Glomerular endothelial cell (primary cell): ENCODE measurements at places on chromosomes 5 and 9. TPM values are rescaled to one million over a fixed set of nuclear protein-coding genes. Genes with fewer than 3 reads are reported as not detected.

Gene CTXN3
- not detected in 2 replicates for total RNA-seq

Gene APBA1
- 10.1 and 15.2 TPM in 2 replicates for total RNA-seq

Gene SH2D3C
- 94.0 and 160 TPM in 2 replicates for total RNA-seq

Gene MRNIP
- total RNA-seq = 17.8 and 26.3 TPM in 2 replicates

Gene LCN6
- total RNA-seq = not detected in 2 replicates

Gene IRX2
- total RNA-seq = 0.23 TPM in 1 of 2 replicates, not detected in the other

Gene EGFLAM
- total RNA-seq = 1.2 and 4.3 TPM in 2 replicates

Gene ADRB2
- 0.70 and 2.5 TPM in 2 replicates for total RNA-seq

Gene HTR4
- not detected in 2 replicates for total RNA-seq

Gene ITK
- not detected in 2 replicates for total RNA-seq

Gene C5orf52
- total RNA-seq = not detected in 2 replicates

- DNase-seq = no peak
These were observed 174.6 kb downstream of the GDNF start for GRCh38 chr5:37665272-37665671.

GRCh38 chr5:174549254-174549653 is 175.1 kb upstream of the MSX2 start:
- DNase-seq = no peak

- no peak for DNase-seq
These were observed 198.5 kb downstream of the DNAH5 start for GRCh38 chr5:13746026-13746425.

- DNase-seq = no peak
These were observed 219.2 kb upstream of the MAP3K1 start for GRCh38 chr5:56596155-56596554.

GRCh38 chr5:24391816-24392215 is 253.0 kb downstream of the CDH10 start:
- no peak for DNase-seq

DNA sequence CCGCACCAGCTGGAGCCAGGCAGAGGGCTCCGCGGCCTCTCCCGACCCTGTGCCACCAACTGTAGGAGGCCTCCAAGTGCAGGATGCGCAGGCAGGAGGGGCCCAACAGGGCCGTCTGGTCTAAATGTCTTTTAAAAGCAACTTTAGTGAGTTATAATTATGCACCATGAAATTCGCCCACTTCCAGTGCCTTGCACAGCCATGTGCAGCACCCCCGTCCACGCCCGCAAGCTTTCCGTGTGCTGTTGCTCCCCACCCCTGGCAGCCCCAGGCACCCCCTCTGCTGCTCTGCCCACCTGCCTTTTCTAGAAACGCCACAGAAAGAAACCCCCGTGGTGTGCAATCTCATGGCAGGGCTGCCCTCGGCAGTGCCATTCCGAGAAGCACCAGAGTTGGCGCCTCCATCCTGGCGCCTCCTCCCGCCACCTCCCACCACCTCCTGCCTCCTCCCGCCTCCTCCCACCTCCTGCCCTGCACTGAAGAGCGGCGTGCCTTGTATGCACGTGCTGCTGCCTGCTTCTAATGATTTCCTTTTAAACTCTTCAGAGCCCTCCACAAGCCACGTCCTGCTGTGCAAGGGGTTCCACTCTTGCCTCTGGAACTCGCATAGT is 7.5 kb upstream of the SLC6A18 start:
- no peak for DNase-seq

GRCh38 chr5:76312783-76313182 is 90.3 kb upstream of the IQGAP2 start:
- no peak for DNase-seq

DNA sequence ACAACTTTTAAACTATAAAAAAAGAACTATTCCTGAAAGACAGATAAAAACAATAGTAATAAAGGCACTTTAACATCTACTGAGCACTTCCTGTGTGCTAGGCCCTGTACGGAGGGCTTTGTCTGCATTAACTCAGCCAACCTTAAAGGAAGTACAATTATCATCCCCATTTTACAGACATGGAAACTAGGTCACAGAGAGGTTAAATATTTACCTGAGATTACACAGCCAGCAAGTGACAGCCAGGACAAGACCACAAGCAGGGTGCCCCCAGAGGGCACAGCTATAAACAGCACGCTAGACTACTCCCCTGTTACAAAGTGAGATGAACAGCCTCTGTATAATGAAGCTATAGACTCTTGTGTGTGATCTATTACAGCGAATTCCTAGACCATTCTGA is 25.5 kb downstream of the DDX31 start:
- no peak for DNase-seq

DNA sequence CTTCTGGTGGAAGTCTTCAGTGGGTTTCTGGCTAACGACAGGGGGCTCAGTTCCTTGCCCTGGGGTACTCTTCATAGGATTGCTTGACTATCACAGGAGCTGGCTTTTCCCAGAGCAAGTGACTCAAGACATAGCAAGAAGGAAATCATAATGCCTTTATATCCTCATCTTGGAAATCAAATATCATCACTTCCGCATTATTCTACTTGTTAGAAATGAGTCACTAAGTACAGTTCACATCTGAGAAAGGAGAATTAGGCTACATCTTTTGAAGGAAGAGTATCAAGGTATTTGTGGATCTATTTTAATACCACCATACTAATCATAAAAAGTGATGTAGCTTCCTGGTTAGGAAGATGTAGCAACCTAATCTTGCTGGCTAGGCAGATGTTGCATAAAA is 148.2 kb upstream of the RAI14 start:
- no peak for DNase-seq

DNA sequence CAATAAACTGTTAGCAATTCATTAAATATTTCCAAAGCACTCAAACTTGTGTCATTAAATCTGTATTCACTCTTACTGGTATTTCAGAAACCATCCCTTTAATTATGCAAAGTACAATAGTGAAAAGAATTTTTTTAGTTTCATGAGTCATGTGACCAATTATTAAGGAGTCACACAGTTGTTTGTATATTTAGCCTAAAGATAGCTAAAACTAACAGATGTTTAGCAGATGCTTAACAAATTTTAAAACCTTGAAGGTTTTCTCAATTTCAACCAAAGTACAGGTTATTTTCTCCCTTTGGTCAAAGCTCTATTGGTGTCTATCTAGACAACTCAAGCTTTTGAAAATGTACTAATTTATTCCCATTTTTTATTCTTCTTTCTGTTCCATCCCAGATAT is 44.1 kb downstream of the PJA2 start:
- no peak for DNase-seq

DNA sequence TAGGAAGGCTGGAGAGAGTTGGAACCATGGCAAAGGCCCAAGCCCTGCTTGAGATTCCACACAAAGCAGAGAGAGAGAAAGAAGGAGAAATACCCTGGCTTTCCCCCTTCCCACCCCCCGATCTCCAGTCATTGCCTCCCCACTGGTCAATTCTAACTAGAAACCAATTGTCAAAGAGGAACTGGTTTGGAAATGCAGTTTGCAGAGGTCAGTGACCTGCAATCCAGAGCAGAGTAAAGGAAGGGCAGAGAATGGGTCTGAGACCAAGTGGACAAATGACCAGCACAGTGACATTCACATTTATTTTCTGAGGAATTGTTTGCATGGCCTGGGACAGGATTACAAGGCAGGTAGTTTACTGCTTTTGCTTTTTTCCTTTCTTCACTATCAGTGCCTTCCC is 37.5 kb upstream of the ZFYVE16 start:
- DNase-seq = no peak

DNA sequence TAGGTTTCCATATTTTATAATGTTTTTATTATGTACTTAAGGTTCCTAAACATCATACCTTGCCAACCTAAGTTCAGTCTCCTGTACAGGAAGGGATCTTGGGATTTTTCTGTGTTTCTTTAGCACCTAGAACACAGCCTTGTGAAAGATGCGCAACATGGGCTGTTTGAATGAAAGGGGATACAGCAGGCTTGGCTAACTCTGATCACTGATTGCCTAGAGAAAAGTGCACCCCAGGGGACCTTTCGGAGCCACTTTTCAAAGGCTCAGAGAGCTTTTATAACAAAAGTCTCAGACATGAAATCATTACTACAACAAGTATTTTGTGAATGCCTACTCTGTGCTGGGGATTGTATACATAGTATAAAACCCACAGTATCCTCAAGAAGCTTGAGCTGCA is 261.6 kb downstream of the BNC2 start:
- DNase-seq = no peak

DNA sequence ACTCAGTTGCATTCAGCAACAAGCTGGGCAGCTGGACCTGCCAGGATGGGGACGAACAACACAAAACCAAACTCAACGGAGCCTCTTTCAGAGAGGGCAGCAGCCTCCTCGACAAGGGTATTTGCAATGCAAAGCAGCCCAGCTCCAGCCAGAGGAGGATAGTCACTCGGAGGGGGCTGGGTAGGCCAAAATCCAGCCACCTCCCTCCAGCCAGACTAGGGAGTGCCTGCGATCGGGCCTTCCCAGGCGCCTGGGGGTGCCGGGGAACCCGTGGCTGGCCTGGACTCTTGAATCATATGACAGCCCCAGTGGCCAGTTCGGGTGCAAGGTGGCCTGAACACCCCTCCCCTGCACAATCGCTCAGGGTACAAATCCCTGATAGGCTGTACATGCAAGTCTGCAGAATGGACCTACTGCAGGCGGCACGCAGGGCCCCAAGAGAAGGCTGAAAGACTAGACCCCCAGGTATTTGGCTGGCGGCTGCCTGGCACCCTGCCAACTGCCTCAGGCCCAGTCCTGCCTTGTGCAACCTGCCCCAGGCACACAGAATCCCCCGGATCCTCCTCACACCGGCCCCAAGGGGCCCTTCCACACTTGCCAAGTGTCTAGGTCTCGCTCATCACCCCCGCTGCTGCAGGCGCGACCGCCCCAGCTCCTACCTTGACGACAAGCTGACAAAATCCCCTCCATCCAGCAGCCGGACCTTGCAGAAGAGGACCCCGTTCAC is 1.3 kb downstream of the EEIG1 start:
- no peak for DNase-seq

DNA sequence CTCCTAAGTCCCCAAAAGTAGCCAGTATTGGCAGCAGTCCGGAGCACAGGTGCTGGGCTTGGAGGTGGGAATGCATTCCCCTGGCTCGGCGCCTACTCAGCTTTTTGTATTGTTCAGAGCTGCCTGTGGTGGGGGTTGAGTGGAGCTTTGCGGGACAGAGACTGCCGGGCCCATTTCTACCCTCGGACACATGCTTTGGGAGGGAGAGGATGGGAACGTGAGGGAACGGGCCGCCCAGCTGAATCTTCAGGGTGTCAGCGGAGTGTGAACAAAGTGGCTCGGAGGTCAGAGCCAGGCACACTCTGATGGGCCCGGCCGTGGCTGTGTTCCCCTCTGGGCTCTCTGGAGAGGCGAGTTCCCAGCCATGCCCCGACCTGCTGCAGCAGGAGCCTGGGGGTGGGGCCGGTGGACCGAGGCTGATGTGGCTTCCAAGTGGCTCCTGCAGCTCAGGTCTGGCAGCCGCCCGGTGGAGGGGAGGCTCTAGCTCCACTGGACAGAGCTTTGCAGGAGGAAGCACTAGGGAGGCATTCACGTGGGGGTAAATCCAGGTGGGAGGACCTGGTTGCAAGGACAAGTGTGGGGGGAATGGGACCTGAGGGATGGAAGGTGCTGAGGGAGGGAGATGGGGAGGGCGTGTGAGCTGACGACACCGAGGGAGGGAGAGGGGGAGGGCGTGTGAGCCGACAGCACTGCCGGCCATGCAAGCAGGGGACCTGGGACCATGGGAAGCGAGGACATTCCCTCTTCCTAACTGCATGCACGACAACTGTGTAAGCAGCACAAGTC is 31.1 kb upstream of the SLC6A3 start:
- DNase-seq = no peak

- no peak for DNase-seq
These were observed 428.3 kb downstream of the DNAH5 start for GRCh38 chr5:13516195-13516594.

- DNase-seq = no peak
These were observed 4.1 kb downstream of the NFIL3 start for GRCh38 chr9:91419222-91420191.

DNA sequence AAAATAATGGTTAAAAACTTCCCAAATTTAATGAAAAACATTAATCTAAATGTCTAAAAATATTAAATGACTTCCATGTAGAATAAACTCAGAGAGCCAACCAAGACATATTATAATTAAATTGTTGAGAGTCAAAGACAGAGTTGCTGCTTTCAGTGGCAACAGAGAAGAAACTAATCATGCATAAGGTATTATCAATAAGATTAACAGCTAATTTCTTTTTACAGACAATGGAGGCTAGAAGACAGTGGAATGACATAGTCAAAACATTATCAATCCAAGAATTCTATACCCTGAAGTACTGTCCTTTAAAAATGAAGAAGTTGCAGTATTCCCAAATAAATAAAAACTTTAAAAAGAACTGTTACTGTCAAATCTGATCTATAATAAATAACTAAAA is 268.7 kb downstream of the IRX2 start:
- no peak for DNase-seq

DNA sequence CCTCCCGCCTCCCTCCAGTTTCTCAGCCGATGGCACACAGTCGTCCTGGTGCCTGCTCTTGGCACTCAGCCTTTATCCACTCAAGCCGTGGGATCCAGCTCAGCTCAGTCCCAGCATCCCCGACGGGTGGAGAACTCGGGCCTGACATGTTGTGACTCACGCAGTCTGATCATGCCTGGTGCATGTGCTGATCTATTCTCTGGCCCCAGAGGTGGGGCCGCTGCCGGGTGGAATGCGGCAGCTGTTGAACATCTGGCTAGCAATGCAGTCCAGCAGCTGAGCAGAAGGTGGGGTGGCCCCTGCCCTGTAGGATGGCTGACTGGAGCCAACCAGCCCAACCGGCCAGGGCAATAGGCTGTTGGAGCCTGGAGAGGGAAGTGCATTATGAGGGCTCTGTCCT is 1.7 kb upstream of the AIF1L start:
- no peak for DNase-seq

GRCh38 chr9:70933321-70933720 is 188.1 kb downstream of the TRPM3 start:
- DNase-seq = no peak

GRCh38 chr5:139966856-139967255 is 76.2 kb downstream of the NRG2 start:
- no peak for DNase-seq

DNA sequence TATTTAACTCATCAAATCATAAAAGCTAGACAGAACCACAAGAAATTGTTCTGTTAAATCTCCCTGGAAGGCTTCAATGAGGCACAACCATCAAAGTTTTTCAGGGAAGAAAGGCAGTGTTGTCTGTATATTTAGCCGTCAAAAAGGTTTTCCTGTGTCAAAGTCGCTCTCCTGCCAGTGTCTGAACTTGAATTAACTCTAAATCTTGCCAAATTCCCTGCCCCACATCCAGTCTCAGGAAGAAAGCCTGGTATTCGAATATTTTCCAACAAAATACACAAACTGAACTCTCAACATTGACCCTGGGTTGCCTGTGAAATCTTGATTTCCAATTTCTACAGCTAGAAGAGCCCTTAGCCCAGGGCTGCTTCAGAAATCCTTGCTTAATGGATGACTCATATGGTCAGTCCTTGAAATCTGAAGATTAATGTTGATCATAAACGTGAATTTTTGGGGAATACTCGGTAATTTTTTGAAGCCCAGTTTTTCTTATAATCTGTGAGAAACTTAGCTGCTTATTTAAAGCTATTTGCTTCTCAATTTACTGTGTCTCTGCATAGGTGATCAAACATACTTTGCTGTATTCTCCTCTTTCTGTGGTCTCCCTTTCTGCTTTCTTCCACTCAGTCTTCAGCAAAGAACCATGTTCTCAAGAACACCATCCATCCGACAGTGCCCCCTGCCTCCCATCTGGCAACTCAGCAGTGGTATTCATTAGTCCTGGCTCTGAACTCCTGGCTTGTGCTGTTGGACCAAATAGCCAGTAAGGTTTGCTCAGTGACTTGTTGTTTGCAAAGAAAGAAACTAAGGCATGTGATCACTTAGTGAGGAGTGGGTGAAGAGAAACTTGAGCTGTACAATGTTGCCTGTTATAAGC is 58.9 kb downstream of the NREP start:
- DNase-seq = peak; percentile 45
